SK-N-SH (cell line): ENCODE measurements at places on chromosomes 7 and 10. TPM values are rescaled to one million over a fixed set of nuclear protein-coding genes. Genes with fewer than 3 reads are reported as not detected.
A peak's percentile ranks its signal among the peaks of the same experiment; 100 is the strongest.

Gene AKR1C3
- polyA plus RNA-seq = 0.28 and 0.70 TPM in 2 replicates

- no peak for DNase-seq
Observed at GRCh38 chr7:133053321-133053891, 28.5 kb downstream of the CHCHD3 start.

DNA sequence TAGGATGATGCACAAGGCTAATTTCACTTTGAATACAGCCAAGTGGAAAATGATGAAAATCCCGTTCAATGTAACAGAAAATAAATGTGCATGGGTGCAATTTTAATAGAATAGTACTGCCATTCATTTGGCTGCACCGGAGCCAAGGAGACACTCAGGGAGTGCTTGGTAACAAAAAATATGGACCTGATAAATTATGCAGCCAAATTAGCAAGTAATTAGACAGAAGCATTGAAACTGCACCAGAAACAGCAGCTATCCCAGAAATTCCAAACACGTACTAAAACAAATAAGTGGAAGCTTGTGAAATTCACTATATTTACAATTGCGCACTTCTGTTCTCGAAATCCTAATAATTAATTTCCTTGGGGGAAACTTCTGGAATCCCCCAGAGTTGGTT lies 31.5 kb downstream of the ST8SIA6 start:
- DNase-seq = no peak

DNA sequence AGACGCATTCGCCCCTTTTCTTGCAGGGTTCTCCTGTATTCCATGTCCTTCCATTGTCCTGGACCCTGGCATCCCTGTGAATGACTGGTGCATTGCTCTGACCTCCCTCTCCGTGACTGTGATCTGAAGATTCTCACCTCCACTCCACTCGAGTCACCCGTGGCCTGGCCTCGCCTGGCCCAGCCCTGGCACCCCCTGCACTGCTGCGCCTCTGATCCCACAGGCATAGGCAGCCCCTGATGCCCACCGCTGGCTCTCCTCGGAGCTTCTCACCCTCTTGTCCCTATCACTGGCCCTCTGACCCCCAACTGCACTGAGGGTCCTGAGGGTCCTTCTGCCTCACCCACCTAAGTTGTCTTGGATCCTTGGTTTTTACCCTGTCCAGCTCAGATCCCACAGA lies 2.2 kb upstream of the MMP21 start:
- no peak for DNase-seq

- DNase-seq = no peak
Observed at GRCh38 chr10:70206762-70207161, 26.5 kb downstream of the PPA1 start.

DNA sequence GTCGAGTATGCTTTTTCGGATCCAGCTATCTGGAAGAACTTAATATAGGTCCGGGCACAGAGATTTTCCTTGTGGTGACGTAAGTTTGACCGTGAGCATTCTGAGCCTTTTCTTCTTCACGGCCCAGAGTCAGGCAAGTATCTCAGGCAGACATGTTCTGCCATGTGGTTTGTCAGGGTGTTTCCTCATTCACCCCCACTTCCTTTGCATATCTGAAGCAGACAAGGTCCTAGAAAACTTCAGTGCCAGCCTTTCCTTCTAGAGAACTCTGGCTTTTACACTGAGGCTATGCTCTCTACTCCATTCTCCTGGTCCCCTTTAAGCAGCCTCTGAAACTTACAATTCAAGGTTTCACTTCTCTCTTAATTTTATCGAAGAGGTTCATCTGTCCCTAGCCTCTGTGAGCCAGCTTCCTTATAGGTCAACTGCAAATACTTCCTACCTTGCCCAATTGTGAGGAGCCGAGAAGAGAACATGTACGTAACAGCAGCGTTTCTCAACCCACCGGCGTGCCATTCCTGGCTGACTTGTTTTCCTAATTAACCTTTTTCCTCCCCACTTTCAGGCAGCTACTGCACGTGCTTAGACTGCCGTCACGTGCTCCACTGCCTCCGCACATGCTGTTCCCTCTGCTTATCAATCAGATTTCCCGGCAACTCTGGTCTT lies 47.3 kb downstream of the CDCA7L start:
- no peak for DNase-seq

- no peak for DNase-seq
Observed at GRCh38 chr7:17722798-17723197, 217.5 kb downstream of the SNX13 start.

DNA sequence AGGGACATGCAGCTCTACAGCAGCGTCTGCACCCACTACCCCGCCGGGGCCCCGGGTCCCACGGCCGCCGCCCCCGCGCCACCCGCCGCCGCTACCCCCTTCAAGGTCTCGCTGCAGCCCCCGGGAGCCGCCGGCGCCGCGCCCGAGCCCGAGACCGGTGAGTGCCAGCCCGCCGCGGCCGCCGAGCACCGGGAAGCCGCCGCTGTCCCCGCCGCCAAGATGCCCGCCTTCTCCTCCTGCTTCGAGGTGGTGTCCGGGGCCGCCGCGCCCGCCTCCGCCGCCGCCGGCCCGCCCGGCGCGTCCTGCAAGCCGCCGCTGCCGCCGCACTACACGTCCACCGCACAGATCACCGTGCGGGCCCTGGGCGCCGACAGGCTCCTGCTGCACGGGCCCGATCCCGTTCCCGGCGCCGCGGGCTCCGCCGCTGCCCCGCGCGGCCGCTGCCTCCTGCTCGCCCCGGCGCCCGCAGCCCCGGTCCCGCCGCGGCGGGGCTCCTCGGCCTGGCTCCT lies 631 bp downstream of the OTUD1 start:
- peak; percentile 75 for DNase-seq

- no peak for DNase-seq
Observed at GRCh38 chr7:157436763-157437480, 100.1 kb downstream of the DNAJB6 start.

Gene OR6V1
- polyA plus RNA-seq = not detected in 2 replicates

DNA sequence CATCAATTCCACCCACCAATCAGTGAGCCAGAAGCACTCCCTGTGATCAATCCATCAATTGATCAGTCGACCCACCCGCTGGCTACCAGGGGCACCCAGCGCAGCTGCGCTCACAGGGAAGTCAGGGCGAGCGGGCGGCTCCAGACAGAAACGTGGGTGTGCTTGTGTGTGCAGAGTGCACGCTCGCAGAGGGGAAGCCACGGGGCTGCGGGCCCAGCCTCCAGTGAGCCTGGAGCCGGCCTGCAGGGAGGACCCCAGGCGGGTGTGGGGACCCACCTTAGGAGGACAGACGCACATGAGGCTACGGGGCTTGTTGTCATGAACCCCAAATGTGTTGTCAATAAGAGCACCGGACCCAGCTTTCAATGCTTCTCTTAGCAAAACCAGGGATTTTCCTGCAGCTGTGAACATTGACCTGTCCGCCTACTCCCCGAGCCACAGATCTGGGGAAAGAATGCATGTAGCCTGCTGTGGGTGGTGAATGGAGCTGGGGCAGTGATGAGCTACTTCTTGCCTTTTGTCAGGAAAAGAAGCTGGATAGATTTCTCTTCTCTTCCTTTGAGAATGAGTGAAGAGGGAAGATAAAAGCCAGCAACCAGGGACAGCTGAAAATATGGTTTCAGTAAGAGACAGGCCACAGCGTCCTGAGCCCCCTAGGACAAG lies 497.8 kb downstream of the DNAJB6 start:
- DNase-seq = no peak

- DNase-seq = no peak
Observed at GRCh38 chr10:118481871-118482270, 113.6 kb downstream of the PRLHR start.

DNA sequence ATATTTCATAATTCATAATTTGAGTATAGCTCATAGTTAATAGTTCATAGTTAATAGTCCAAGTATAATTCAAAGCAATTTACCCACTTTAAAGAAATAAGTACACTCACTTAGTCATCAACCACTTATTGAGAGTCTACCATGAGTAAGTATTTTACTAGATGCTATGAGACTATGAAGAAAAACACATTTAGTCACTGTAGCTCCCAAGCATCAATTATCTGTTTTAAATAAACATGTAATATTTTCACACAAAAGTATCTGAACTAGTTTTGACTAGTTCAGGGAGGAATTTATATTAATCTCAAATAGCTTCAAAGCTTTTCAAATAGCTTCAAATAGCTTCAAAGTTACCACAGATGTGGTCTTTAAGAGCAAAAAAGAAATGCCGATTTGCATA lies 119.2 kb downstream of the ANK3 start:
- no peak for DNase-seq

GRCh38 chr10:109889867-109890266 lies 33.4 kb downstream of the XPNPEP1 start:
- no peak for DNase-seq

Gene HMX2
- polyA plus RNA-seq = not detected in 2 replicates
